ENCODE measurements at places on chromosomes 5 and 9.

DNA sequence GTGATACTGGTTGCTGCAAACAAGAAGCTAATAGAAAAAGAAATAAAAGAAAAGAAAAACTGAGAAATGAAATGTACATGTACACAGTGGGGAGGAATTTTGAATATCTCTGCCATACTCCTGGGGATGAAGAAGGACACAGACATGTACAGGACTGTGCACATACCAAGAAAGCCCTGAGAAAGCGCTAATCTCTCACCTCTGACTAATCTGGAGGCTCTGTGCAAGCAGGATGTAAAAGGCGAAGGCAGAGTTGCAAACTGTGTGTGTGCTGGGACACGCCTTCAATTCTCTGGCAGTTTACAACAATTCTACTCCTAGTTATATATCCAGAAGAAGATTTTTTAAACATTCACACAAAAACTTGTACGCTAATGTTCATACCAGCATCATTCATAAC lies 211.4 kb downstream of the KIAA0825 start:
- DNase-seq, result no peak

DNA sequence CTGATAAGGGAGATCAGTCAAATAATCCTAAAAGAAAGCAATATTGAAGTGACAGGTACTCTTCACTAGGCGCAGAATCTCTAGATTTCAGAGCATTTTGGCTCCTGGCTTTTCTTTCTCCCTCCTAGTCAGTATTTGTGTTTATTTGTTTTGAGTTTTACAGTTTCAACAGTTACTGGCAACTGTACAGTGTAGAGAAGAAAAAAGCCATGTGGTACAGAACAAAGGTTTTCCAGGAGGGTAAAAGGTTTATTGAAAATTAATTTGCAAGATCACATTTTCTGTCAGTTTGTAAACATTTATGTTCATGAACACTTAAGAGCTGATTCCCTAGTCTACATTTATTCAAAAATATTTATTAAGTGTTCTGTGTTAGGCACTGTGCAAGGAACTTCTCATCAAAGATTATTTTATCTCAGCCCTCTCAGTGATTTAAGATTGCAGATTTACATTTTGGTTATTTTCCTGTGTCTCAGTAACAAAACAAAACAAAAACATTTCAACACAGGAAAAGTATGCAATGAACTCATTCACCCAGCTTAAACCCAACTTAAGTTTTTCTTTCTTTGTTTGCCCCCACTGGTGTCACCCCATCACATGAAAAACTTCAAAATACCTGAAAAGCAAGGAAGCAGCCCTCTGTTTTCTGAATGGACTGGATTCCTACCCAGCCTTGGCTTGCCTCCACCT lies 12.9 kb downstream of the MINAR2 start:
- no peak for DNase-seq

- no peak for DNase-seq
Measured at GRCh38 chr5:104088876-104089778, 526.5 kb upstream of the NUDT12 start.

GRCh38 chr9:21964925-21965385 lies 29.2 kb downstream of the CDKN2A start:
- DNase-seq, result peak; percentile 40

DNA sequence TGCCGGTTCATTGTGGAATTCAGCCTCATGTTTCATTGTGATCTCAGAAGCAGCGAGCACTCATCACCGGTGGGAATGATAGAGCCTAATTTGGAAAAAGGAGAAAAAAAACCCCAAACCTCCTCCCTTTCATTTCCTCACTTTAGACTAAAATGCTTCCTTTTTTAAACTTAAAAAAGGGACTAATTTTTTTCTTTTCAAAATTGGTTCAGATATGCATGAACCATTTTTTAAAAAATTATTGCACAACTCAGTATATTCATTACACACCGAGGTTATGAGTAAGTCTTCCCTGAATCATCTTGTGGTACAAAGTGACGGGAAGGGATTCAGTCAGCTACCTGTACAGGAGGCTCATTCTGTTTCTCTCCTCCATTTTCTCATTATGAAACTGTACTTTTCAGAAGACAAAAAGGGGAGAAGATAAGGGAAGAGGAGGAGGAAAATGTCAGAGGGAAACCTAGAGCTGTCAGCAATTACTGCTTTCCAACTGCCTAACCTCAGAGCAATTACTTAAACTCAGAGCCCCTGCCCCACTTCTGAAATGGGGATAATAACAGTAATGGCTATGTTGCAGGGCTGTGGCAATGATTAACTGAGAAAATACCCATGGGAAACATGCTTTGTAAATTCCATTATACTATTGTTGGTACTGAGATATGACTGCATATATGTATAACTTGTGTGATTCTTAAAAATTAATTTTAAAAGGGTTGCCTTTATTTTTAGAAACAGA lies 24.0 kb downstream of the GALNT10 start:
- no peak for DNase-seq

DNA sequence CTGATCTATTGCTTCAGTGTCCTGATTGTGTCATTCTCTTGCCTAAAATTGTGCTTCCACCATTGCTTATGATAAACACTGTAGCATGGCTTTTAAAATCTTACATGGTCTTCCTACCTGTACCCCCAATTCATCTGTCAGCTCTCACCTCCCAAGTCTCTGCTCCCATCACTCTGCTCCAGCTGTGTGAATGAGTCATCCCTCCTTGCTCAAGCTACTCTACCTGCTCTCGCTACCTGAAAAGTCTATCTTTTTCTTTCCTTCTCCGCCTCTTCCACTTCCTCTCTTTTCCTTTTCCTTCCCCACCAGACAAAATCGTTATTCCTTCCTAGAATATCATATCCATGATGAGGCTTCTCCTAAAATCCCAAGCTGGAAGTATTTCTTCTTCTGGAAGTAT lies 341.7 kb downstream of the PRELID2 start:
- no peak for DNase-seq

- no peak for DNase-seq
Measured at GRCh38 chr9:74810200-74810599, 77.5 kb downstream of the TRPM6 start.

Measured in stimulated activated naive B cell treated with anti-CD40 and anti-IgM and Interleukin-4, amounts not matched to agents 10 μg/mL and 1 μg/mL and 100 μg/mL, for 72 hours (primary cell).